Diencephalon (tissue), 1 donor: ENCODE measurements at places on chromosomes 3 and 15. TPM values are rescaled to one million over a fixed set of nuclear protein-coding genes. Genes with fewer than 3 reads are reported as not detected.

Gene IGF2BP2
- total RNA-seq, result 19.6 TPM

Gene GJD2
- 21.9 TPM for total RNA-seq

Gene GOLGA8M
- total RNA-seq, result not detected

Gene HRG
- total RNA-seq, result not detected

Gene ZNF662
- 16.6 TPM for total RNA-seq

Gene SNTN
- 2.3 TPM for total RNA-seq

Gene CCR3
- total RNA-seq, result not detected

Gene DPH6
- total RNA-seq, result 22.8 TPM

Gene CRTAP
- total RNA-seq, result 15.7 TPM

Gene BCHE
- 38.1 TPM for total RNA-seq
